Activated T-cell treated with anti-CD3 and anti-CD28 coated beads, Interleukin-2, amount 50 U/mL, for 72 hours (primary cell): ENCODE measurements at places on chromosomes 13 and 19.

DNA sequence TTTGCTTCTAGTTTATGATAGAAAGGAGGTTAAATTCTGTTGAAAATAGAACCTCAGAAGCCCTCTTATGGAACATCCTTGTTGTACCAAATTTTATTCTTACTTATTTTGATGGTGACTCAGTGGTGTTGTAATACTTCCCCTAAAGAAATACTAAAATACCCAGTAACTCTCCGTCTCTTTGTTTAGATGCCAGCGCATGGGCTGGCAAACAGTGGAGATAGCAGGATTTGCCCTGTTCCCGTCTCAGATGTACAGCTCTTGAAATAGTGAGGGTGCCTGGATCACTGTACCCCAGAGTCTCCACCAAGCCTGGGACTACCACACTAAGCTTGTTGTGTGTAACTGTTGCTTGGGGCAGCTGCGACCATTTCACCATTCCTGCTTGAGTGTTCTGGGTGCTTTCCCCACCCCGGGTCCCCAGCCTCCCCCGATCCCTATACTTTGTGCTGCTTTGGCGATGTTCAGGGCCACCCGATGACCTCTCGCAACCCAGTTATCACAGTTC, 67.0 kb upstream of the TEX29 start:
- no peak for DNase-seq

GRCh38 chr13:94382517-94382916, 97.0 kb downstream of the DCT start:
- DNase-seq: no peak

DNA sequence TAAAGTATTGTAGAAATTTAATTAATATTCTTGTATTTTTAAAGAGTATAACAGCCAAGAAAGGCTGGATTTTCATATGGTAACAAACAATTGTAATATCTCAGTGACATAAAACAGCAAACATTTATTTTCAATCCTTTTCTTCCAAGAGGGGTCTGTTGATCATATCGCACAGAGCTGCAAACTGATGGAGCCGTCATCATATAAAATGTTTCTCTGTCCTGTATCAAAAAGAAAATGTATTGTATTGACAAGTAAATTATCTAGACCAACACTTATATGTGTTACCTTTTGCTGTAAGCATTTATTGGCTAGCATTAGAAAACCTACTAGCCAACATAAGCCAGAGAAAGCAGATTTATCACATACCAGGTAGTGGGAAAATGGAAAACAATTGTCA, 2861.4 kb upstream of the PCDH20 start:
- DNase-seq: no peak

DNA sequence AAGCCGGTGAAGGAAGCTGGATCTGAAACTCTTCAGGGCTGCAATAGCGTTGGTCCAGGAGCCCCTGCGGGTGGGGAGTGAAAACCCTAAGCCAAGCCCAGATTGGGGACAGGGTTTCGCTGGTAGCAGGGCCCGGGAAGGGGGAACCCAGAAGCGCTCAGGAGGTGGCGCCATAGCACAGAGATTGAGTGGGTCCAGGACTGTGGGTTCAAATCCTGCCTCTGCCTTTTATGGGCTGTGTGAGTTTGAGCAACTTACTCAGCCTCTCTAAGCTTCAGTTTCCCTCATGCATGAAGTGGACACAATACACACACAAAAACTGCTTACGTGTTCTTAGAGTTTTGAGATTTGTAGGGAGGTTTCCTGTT, 8.3 kb upstream of the SYCN start:
- DNase-seq: peak; percentile 73

DNA sequence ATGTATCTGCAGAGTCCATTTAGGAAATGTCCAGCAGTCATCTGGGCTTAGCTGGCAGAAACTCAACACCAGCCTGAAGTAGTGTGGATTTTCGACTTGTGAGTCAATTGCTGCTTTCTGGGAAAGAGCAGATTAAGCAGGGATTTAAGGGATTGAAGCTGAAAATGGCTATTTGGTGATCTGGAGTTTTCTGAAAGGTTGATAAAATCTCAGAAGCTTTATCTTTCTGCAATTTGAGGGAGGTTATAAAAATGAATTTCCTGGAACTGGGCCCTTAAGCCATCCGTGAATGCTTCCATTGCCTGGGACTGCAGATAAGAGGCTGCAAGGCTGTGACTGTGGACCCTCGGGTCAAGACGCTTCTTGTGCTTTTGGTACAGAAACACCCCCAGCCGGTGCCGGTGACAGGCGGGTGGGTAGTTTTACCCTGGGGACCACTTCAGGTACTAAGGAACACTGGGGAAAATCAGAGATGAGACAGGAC, 61.5 kb downstream of the COL4A1 start:
- no peak for DNase-seq

DNA sequence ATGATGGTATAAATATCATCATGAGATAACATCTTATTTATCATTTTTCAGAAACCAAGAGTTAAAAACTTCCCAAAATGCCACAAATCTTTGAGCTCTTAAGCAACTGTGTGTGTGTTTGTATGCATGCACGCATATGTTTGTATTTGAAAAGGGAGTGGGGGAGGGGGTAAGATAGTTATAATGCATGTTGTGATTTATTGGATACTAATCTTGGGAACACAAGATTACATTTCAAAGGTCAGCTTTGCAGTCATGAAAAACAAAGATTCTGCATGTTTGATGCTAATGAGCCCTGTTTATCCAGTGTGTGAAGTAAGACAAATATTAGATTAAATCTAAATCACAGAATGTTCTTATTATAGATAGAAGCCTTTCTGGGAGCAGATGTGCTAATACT, 355.9 kb downstream of the DCT start:
- DNase-seq: no peak

DNA sequence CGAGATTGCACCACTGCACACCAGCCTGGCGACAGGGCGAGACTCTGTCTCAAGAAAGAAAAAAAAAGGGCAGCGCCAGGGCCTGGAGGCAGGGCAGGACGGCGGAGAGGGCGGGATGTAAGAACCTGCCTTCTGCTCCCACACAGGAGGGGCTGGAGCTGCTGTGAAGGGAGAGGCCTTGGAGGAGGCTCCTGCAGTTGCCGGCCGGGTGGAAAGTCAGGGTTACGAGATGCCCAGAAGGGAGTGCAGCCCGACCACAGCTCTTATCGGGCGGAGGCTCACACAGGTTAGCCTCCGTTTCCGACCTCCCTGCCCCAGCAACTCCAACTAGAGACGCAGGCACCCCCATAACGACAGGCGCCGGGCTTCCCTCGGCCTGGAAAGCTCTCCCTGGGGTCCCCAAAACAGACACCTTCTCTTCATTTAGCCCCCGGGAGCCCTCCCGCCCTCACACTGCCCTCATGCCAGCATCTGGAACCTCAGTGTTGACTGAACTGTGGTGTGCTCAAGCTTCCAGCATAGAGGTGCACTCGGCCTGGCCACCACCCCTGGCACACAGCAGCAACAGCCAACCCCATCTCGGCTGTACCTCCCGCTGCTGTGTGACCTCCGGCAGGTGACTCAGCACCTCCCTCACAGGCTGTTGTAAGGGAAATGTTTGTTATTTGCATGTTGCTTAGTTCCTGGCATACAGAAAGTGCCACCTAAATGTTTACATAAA, 1.4 kb downstream of the PLPP2 start:
- DNase-seq: peak; percentile 56

DNA sequence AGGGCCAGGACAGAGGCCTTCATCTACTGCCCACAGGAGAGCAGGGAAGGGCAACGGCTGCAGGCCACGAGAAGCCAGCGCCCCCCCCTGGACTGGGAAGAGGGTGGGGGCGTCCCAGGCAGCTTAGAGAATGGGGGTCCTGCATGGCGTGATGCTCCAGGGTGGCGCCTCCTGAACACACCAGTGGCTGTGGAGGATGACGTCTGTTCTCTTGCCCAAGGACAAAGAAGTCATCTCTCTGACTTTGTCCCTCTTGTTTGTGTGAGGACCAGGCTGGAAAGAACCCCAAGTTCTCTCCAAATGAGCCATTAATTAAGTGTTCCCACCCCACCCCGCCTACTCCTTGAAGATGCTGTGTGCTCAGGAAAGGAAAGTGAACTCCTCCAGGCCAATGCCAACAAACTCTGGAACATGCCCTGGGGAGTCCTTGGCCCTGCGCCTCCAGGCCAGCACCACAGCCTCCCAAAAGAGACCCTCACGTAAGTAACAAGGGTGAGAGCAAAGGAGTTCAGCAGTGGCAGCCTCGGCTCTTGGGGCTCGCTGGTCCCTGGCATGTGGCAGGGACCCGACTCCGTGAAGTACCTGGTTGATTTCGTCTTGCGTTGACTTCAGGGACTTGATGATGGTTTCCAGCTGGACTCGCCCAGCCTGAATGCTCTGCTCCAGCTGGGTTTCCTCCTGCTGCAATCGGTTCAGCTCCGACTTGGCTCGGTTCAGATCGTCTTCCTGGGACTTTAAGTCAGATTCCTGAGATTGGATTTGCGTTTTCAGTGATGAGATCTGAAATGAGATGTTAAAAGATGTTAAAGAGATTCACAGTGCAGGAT, 68.4 kb downstream of the EPS15L1 start:
- DNase-seq: no peak

GRCh38 chr19:20237773-20238623, 71.0 kb downstream of the ZNF486 start:
- peak; percentile 91 for DNase-seq

- no peak for DNase-seq
These were observed 320.9 kb downstream of the DCLK1 start for GRCh38 chr13:35810321-35810720.

- DNase-seq: no peak
These were observed 110.9 kb upstream of the FRY start for GRCh38 chr13:31920727-31921100.

GRCh38 chr19:41997121-41997850, 3.3 kb upstream of the ATP1A3 start:
- peak; percentile 58 for DNase-seq

DNA sequence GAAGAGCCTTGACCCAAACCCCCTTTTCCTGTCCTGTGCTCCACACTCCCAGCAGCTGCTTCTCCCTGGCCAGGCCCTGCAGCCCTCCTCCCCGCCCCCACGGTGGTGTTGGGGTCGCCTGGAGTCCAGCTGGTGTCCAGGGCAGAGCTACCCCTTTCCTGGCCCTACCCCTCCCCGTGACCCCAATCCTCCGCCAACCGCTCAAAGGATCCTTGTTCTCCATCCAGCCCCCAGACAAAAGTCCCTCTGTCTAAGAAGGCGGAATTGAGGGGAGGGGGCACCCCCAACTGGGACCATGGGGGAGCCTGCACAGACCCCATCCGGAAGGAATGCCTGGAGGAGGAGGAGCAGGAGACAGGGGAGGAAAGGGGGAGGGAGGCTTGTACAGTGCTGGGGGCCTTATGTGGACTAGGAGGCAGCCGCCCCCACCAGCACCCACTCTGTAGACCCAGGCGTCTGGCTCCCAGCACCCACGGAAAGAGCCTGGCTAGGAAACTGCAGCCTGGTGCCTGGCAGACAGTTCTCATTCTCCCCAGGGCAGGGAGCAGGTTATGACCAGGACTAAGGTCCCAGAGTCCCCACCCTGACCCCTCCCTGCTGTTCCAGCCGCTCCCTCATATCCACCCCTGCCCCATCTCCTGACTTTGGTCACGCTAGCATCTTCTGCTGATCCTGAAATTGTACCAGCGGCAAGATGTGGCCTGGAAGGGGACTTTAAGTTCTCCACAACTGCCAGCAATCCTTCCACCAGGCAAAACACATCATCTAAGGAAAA, at the start of gene FXYD3:
TSS of gene FXYD3 (plus strand) at position 647 of the 775 bp plus-strand sequence. CDS start 3,554 bp downstream, outside the sequence.
- DNase-seq: no peak

DNA sequence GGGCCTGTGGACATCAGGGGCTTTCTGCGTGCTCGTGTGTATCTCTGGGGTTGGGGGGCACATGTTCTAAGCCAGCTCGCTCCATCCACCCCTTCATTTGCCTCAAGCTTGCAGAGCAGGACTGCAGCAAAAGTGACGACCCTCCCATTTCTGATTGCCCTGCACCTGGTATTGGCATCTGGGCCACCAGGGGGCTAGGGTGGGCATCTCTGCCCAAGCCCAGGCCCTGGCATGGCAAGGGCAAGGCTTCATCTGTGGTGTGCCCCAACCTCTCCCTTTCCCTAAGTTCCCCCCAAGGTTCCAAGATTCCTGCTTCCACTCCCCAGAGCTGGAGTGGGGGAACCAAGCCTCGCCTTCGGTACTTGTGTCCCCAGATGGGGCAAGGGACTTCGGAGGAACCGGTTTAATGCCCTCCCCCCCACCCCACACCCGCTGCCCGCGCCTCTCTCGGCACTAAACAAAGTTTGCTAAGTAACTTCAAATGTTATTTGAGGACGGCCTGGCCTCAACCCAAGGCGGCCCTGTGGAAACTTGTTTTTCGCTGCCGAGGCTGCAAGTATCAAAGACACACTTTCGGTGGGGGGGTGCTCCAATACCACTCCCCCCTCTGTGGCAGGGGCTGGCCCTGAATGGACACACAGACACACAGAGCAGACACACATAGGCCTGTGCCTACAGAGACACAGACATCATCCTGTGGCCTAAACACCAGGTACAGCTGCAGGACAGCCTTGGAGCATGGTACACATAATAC, 12.2 kb downstream of the NFIX start:
- DNase-seq: no peak

DNA sequence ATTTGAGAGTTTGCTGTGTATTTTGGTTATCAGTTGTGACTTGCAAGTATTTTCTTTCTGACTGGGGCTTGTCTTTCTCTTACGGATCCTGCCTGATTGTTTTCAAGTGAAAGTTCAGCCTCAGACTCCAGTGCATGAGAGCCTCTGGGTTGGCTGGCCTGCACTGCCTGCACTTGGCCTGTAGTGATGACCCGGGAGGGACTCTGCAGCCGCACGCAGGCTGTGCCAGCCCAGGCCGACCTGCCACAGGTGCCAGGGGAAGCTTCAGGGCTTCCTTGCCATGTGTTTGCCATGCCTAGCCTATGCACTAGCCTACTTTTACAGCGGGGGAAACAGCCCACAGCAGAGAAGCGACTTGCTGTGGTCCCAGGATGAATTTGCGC, 77.0 kb downstream of the KDM4B start:
- no peak for DNase-seq

- DNase-seq: no peak
These were observed 688 bp downstream of the ZNF225 start for GRCh38 chr19:44113784-44114390.

- DNase-seq: no peak
These were observed 30.5 kb downstream of the RANBP3 start for GRCh38 chr19:5947435-5947834.

DNA sequence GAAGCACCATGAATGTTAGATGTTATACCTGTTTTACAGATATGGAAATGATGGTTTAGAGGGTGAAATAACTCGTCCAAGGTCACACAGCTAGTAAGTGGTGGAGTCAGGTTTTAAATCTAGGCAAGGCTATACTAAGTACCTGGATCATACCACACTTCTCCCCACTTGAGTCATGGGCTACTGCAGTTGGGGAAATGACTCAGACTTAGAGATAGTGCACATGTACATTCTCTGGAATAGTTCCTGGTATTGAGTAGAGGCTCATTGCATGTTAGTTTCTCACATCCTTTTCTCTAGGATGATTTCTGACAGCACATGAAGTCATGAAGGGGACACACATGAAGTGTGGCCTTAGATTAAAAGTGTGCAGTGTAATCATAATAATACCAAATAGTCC, 76.2 kb upstream of the TNFSF11 start:
- DNase-seq: peak; percentile 58

DNA sequence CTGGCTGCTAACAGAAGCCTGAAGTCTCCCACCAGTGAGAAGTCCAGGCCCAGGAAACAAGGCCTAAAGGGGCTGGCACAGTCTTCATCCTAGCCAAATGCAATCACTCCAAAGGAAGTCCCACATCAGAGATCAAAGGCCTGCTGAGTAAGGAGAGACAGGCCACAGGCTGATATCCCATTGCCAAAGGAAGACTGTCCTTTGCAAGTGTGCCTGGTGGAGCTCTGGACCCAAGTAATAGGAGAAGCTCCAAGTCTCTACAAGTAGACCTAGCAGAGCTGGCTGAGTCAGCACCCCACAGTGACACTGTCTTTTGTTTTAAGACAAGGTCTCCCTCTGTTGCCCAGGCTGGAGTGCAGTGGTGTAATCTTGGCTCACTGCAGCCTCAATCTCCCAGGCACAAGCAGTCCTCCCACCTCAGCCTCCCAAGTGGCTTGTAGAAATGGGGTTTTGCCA, 4.5 kb downstream of the DBP start:
- no peak for DNase-seq
